ENCODE measurements at places on chromosomes 2 and 18.

- DNase-seq: no peak
Measured at GRCh38 chr2:60054571-60055340, 498.7 kb downstream of the BCL11A start.

DNA sequence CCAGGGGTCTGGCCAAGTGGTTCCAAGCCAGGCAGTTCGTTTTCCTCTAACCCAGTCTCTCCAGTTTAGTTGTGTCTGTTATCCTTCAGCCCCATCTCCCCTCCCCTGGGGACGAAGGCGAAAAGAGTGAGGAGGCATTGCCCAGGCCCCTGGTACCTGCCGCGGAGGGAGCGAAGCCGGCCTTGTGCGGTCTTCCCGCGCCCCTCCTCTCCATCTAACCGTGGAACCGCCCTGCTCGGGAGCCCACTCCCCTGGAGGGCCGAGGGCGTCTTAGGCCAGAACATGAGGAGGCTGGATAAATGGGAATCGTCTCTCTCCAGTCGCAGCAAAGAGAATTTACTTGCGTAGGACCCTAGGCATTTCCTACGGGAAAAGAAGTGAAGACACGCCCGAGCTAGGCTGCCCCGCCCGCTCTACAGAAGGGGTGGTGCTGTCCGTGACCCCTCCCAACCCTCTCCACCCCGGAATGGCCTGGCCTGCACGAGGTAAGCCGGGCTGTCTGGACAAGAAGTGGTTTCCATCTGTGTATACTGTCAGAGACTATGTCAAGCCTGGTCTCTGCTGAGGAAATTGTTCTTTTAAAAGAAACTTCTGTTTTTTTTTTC, 156.2 kb downstream of the MIB1 start:
- DNase-seq: no peak

DNA sequence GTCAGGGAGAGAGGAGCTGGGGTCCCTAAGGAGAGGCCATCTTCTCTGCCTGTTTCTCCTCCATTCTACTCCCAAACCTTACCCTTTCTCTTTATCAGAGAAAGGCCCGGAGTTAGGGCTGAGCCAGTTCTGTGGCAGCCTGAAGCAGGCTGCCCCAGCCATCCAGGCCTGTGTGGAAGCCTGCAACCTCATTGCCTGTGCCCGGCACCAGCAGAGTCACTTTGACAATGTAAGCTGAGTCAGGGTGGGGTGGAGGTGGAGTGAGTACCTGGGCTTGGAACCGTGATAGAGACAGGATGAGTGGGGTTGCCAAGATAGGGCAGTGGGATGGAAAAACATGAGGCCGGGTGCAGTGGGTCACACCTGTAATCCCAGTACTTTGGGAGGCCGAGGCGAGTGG, 5.2 kb downstream of the CHRNG start:
- no peak for DNase-seq

DNA sequence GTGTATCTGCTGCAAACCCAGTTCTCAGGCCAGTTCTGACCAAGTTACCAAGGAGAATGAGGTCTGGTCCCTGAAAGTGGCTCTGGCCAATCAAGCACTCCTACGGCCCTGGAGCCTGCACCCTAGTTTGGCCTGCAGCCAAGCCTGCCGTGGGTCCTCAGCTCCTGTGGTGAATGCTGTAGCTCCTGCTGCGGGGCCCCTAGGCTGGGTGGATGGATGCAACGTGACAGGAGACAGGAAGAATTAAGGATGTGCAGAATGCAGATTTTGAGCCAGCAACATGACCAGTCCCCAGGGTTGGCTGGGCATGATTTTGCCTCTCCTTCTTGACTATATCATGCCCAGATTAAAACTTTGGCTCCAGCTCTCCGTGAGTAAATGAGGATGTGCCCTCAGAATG, 97.2 kb downstream of the SMAD7 start:
- DNase-seq: no peak

GRCh38 chr2:27823135-27823534, 51.6 kb downstream of the MRPL33 start:
- no peak for DNase-seq

- DNase-seq: peak; percentile 19
Measured at GRCh38 chr2:49251766-49252165, 97.5 kb upstream of the FSHR start.

DNA sequence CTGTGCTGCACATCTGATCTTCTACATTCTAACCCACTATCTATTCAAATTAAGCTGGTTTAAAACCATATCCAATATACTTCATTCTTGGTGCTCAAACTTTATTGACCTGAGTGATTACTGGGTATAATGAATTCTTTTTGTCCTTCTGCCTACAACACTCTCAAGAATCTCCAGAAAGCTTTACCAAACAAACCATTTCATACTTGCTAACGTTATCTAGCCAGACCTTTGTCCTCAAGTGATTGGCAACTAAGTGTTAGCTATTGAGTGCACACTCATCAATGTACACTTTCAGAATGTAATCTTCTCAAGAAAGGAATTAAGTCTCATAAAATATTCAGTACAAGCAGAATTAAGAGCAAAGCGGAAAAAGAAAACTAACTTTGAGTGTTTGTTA, 1.4 kb downstream of the SUCLG1 start:
- no peak for DNase-seq
